Activated CD4-positive, alpha-beta T cell treated with anti-CD3 and anti-CD28 coated beads, Interleukin-2, amount 10 ng/mL, durations not matched to agents 24 days and 14 days (primary cell): ENCODE measurements at places on chromosomes 3 and 15. TPM values are rescaled to one million over a fixed set of nuclear protein-coding genes. Genes with fewer than 3 reads are reported as not detected.

DNA sequence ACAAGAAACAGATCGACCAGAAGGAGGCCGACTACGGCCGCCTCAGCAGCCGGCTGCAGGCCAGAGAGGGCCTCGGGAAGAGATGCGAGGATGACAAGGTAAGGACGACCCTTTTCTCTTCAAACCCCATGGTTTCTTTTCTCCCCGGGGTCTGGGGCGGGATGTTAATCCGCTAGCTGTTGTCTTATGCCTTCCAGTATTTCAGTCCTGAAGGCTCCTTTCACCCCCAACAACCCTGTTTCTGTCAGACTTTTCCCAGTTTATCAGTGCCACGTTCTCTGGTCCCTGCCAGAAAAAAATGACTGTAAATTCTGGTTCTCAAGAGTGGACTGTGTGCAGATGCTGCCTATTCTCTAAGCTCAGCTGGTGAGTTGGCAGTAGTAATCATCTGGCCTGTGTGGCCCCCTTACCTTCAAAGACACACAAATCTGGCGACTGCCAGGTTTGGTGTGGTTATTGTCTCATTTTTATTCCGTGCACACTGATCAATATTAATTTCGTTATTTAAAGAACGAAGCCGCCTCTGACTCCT is 806 bp downstream of the GOLM2 start:
- DNase-seq, result no peak

GRCh38 chr15:92847841-92848240 is 52.3 kb upstream of the CHD2 start:
- no peak for DNase-seq

DNA sequence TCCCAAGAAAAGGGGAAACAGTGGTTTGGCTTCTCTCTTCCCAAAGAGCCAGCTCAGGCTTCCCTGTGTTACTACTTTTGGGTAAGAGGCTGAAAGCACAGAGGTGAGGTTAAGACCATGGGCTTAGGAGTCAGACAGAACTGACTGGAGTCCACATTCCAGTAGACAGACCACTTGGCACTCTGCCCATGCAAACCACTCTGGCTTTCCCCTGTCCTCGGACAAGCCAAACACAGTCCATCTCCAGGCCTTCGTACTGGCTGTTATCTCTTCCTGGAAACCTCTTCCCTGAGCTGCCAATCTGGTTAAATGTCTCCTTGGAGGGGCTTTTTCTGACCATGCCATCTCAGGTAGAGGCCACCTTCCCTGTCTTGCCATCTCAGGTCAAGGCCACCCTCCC is 53.1 kb upstream of the FAM3D start:
- no peak for DNase-seq

- DNase-seq, result no peak
These were observed 29.7 kb downstream of the LRCH3 start for GRCh38 chr3:197820550-197821335.

- DNase-seq, result no peak
These were observed 405.4 kb upstream of the TBL1XR1 start for GRCh38 chr3:177602601-177603147.

DNA sequence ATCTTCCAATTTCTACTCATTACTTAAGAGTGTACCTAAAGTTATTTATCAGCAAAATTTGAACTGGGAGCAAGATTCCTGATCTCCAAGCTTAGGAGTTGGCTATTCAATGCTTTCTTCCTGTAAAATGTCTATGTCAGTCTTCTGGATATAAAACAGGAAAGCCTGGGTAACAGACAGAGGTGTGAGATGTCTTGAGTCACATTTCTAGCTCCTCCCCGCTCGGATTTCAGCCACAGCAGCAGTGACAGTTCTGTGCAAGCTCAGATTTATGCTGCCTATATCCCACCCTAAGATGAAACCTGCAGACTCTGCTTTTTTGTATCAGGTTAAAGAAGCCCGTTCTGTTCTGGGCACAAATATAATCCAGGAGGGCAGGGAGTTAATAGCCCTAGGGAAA is 2.1 kb upstream of the ARMC8 start:
- DNase-seq, result no peak

GRCh38 chr15:69526081-69527061 is 73.8 kb downstream of the RPLP1 start:
- DNase-seq, result no peak

DNA sequence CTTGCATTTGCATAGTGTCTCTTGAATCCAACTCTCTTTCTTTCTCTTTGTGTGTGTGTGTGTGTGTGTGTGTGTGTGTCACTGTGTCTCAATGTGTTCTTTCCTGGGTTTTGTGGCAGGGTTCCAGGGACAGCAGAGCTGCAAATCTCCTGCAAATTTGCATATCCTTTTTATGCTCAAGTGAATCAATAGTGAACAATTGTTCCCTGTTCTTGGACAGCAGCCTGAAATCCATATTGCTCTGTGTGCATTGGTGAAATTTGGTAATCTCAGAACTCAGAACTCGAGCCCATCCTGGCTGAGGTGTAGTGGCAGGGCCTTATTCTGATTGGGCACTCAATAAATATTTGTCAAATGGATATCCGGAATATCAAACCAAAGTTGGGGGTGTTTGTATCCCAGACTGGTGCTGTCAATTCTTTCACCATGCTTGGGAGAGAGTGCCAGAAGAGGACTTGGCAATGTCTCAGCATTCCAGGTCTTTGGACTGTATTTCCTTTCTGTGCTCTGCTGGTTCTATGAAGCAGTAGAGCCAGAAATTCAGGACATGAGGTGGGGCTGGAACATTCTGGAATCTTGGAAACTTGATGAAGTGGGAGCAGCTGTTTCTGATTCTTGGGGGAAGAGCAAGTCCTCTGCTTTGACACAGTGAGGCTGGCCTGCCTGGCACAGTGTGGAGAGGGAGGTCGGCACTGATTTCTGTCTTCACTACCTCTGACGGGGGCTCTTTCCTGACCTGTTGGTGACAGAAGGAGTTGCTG is 380.6 kb upstream of the C2CD4B start:
- no peak for DNase-seq

DNA sequence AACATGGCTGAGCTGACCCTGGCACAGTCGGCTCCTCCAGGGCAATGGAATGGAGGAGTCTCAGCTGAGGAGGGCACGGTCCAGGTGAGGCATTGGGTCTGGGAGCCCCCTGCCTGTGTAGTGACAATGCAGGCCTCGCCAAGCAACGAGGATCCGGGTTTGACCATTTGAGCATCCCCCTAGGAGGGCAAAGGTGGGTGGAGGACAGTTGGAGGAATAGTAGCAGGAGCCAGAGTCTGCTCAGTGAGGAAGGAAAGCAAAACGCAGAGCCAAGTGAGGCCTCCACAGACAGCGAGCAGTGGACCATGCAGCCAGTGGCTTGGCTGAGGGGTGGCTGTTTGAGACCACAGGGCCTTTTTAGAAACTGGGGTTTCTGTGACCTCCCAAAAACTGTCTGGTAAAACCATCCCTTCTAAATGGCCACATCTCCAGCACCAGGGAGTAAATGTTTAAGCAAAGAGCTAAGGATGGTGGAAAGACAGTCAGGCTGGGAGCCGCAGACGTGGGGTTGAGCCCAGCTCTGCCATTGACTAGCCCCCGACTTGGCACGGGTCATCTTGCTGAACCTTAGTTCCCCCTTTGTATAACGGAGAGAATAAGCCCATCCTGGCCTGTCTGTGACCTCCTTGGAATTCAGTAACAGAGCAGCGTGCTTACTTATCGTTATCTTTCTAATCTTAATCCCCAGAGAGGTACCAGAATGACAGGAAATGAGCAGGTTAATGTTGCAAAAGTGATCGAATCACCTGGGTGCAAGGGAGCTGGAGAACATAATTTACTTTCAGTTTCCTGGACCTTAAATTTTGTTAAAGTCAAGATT is 46.8 kb downstream of the CMTM6 start:
- DNase-seq, result peak; percentile 69

- peak; percentile 83 for DNase-seq
These were observed 10.6 kb upstream of the PARL start for GRCh38 chr3:183895296-183895695.

GRCh38 chr15:26357653-26358052 is 415.2 kb downstream of the GABRB3 start:
- no peak for DNase-seq

- DNase-seq, result no peak
These were observed 71.2 kb downstream of the ARPP21 start for GRCh38 chr3:35710554-35710953.

DNA sequence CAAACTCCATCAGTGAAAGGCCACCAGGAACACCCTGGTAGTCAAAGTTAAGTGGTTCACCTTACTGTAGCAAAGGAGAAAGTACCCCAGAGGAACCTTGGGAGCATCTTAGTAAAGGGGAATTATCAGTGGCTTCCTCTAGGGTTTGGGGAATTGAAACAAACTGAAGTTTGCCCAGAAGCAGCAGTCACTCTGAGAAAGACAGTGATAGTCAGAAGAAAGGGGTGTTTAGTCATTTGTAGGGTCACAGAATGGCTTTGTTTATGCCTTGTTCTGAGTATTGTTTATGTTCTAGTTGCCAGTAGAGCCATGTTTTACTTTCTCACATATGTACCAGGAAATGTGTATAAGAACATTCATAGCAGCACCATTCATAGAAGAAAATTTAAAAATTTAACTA is 93.8 kb downstream of the FHIT start:
- DNase-seq, result no peak

DNA sequence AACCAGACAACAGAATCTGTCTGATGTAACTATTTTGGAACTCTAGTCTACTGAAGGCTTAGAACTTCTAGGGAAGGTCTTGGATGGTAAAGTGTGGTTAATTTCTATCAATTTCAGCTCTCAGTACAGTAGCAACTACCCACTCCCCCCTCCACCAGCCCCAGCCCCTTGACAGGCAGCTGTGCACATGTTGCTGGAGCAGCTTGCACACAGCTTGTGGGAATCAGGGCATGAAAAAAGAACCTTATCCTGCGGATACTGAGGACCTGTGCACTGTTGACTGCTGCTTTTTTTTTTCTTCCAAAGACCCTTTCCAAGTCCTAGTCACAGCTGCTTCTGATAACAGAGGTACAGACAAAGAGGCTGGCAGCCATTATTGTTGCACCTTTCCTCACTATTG is 81.5 kb upstream of the UBP1 start:
- DNase-seq, result no peak

DNA sequence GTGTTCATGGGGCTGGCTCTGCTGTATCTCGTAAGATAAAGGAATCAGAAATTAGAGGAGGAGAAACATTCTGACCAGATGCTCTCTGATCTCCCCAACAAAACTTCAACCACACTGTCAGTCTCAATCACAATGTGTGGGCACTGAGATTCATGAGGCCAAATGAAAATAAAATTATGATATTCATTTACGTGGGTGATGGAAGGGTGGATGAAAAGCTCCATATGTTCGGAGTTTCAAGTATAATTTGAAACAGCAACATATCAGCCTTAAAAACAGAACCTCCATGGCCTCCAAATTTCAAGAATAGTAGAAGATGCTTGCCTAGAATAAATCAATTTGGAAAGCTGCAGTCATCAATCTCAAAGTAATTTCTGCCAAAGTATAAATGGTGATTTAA is 363.7 kb downstream of the MAGI1 start:
- no peak for DNase-seq

The BHLHE40 gene
- total RNA-seq, result 368 and 375 TPM in 2 replicates

The TNFAIP8L3 gene
- total RNA-seq, result 0.52 and 0.77 TPM in 2 replicates

The MAGEL2 gene
- not detected in 2 replicates for total RNA-seq

The SLC12A1 gene
- not detected in 2 replicates for total RNA-seq
